Activated CD8-positive, alpha-beta memory T cell treated with anti-CD3 and anti-CD28 coated beads, Interleukin-2, amount 50 U/mL, for 4 hours (primary cell): ENCODE measurements at places on chromosomes 5 and 9.

GRCh38 chr9:85009251-85009650 lies 339.7 kb downstream of the NTRK2 start:
- no peak for DNase-seq

DNA sequence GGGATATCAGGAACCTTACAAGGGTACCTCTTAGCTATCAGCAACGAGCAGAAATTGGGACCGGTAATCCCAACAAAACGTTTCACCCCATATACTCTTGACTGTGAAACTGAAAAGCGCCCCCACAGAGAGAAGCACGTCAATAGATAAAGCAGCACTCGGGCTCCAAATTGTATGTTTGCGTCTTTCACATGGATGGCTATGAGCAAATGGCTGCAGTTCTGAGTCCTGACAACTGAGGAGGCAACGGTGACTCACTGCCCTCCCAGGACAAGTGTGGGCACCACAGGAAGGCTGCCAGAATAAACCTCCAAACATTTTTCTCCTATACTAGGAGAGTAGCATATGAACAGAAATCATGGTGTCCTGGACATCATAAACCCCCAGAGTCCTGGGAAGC lies 36.6 kb downstream of the SEMA4D start:
- peak; percentile 47 for DNase-seq

GRCh38 chr5:179679014-179679674 lies 1.7 kb downstream of the CBY3 start:
- peak; percentile 68 for DNase-seq

- no peak for DNase-seq
Measured at GRCh38 chr5:59517926-59518585, 375.5 kb downstream of the PDE4D start.

GRCh38 chr9:34521406-34522045 lies 1.3 kb downstream of the ENHO start:
- DNase-seq = no peak

GRCh38 chr9:76644171-76644570 lies 120.1 kb upstream of the PCA3 start:
- DNase-seq = no peak

GRCh38 chr5:31096238-31096865 lies 97.1 kb upstream of the CDH6 start:
- DNase-seq = no peak

DNA sequence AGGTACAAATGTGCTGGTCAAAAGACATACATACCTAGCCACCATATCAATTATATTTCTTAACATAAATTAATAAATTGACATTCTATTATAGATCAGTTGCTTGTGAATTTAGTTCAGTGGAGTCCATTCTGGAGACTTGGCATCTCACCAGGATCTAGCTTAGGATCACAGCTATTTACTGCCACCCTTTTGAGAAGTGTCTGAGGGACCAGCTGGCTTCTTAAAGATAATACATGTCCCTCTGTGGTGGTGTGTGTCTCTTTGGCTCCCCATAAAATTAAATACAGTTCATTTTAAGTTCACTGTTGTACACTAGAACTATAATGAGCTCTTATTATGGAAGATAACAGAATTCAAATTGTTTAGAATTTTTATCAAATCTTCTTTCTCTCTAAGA lies 290.7 kb downstream of the PRELID2 start:
- DNase-seq = no peak

DNA sequence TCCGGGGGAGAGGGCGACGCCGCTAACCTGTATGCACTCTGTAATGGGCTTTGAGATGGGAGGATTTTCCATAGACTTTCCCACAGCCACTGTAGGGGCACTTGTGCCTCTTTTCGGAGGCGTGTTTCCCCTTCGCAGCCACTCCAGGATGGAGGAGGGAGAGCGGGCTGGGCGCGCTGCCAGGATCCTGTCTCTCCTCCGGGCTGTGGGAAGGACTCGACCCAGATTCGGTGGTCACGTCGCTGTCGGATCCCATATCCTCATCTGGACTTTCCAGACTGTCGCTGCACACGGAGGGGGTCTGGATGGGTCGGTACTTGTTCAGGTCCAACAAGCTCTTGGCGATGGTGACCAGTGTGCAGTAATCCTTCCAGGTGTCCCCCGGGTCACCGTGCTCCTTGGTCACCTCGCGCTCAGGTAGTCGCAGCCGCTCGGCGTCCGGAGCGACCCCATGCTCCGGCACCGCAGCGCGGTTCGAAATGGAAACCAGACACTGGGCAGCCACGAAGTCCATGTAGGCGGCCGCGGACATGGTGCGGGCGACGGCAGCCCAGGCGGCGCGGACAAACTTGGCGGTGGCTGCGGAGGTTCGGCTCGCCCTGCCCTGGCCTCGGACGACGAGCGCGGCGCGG lies 1.5 kb downstream of the KLF9 start:
- peak; percentile 31 for DNase-seq

DNA sequence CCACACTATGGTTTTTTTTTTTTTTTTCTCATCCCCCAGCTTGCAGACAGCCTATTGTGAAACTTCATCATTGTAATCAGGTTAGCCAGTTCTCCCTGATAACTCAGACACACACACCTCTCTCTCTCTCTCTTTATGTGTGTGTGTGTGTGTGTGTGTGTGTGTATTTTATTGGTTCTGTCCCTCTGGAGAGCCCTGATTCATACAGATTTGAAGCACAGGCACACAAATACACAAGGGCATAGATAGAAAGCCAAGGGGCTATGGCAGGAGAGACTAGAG lies 20.6 kb upstream of the VCAN start:
- no peak for DNase-seq

- DNase-seq = no peak
Measured at GRCh38 chr5:177310757-177311391, 824 bp downstream of the MXD3 start.

GRCh38 chr5:89545626-89546025 lies 662.6 kb upstream of the MEF2C start:
- no peak for DNase-seq

DNA sequence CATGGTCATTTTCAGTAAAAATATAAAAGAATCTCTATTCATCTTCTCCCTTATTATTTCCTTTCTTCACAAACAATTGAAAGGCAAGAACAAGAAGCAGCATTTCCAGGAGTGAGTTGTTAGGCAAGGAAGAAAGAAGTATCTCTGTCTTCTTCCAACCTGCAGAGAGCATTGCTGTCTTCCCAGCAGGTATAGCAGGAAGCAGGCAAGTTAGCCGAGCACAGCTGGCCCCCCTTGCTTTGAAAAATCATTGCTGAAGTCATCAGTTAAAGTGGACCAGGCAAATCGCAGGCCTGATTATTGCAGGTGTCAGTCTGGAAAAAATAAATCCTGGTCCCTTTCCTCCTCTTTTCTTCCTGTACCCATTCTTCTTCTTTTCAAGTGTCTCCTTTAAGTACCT lies 353.1 kb upstream of the BRINP1 start:
- no peak for DNase-seq

GRCh38 chr5:66469684-66470083 lies 126.5 kb upstream of the MAST4 start:
- DNase-seq = no peak

DNA sequence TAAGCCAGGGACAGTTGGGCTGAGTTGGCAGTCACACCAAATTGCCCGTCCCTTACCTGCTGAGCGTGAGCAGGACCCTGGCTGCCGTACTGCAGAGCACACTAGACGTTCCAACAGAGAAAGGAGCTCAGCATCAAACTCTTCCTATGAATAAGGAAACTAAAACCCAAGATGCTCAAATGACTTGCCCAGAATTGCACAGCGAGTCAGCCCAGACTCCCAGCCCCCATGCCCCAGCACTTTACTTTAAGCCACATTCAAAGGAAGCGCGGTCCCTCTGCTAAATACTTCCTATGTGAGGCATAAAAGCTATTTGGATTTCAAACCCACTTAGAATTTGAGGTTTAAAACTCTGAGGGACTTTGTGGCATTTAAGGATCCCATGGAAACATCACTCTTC lies 23.9 kb downstream of the PAX5 start:
- DNase-seq = no peak

DNA sequence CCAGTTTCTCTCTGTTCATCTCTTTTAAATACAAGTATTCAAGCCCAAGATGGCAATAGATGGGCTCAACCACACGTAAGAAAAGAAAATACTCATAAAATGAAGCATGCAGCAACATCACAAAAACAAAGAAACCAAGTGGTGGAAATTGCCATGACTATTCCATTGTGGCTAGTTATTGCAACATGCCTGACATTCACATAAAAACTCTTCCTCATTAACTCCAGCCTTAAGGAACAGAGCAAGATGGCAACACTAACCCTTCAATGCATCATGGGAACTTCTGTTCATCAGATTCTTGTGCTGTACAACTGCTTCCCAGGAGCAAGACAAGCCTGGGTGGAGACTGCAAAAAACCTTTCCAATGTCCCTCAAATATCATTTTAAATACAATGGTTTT lies 1.4 kb upstream of the GLIS3 start:
- no peak for DNase-seq

DNA sequence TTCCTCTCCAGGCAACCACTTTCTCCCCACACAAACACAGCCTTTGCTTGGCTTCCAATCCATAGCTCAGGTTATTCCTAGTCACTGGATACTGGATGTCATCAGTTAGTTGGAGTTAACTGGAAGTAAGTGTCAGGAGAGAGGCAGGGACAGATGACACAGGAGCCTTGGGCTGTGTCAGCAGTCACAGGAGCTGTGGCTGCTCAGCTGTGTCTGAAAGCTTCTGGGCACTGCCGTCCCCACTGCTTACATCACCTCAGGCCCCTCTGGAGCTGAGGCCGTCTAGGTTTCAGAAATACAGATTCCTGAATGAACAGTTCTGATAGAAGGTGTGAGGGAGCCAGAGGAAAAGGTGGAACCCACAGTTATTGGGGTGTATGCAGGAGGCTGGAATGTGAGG lies 17.3 kb upstream of the FAM240B start:
- DNase-seq = no peak

DNA sequence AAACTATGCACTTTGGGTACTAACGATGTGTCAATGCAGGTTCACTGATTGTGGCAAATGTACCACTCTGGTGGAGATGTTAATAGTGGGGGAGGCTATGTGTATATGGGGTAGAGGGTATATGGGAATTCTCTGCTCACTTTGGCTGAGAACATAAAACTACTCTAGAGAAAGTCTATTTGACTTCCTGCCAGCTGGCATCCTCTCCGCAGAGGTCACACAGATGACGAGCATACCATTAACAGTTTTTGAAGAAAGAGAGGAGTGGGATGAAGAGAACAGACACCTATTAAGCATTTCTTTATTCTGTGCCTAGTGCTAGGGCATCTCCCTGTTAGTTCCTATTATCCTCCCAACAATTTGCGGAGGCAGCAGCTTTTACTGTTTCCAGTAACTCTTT lies 58.4 kb upstream of the TRIM32 start:
- no peak for DNase-seq

GRCh38 chr5:22710660-22711059 lies 142.5 kb downstream of the CDH12 start:
- DNase-seq = no peak

DNA sequence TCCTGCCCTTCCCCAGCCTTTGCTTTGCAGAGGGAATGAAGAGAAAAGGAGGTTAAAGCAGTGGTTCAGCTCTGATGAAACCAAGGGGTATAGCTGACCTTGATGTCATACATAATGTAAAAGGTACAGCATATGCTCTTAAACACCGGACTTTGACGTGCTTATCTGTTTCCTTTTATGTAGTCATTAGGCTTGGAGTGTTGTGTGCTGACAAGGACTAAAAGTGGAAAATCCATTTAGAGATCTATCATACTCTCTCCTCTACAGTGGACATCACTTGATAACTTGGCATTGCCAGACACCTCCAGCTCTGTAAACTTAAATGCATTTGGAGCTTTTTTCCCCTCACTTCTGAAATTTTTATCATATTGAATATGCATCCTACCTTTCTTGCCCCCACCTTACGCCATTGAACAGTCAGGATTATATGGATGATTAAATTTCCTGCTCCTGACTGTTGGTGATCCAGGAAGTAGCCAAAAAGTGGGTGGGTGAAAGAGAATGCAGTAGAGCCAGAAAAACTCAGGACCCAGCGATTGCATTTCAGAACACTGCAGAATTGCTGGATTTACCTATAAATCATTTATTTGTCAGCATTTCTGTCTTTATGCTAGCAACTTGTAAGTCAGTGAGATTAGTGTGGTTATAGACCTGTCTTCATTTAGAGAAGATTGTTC lies 4.1 kb downstream of the TNFAIP8 start:
- DNase-seq = no peak

- no peak for DNase-seq
Measured at GRCh38 chr5:65026816-65027548, 258.3 kb downstream of the CWC27 start.

- no peak for DNase-seq
Measured at GRCh38 chr5:156675395-156675794, 174.7 kb upstream of the PPP1R2B start.

DNA sequence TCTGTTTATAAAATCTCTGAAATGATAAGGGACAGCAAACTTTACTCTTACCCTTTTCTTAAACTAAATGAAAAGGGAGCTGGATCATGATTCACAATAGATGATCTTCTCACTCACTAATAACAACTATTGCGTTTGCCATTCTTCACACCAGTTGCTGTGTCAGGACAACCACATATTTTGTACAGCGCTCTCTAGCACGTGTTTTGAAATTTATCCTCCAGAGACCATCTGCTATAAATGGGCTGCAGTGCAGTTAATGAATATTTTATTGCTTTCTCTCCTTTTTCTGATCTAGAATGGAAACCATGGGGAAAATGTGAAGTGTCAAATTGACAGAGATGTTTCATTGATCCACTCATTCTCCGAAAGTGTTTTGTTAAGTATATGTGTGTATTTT lies 258.4 kb upstream of the CCNH start:
- DNase-seq = no peak

DNA sequence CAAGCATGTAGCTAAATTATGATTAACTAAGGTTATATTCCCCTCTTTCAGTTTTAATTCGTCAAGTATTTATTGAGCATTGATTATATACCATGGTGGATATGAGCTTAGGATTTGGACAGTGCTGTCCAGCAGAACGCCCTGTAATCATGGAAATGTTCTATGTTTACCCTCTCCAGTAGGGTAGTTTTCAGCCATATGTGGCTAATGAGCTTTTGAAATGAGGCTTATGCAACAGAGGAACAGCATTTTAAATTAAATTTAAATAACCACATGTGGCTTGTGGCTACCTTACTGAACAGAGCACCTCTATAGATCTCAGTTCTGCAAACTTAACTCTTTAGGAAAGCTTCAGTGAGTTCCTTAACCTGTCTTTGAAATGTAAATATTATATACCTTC lies 59.1 kb downstream of the JMY start:
- no peak for DNase-seq

DNA sequence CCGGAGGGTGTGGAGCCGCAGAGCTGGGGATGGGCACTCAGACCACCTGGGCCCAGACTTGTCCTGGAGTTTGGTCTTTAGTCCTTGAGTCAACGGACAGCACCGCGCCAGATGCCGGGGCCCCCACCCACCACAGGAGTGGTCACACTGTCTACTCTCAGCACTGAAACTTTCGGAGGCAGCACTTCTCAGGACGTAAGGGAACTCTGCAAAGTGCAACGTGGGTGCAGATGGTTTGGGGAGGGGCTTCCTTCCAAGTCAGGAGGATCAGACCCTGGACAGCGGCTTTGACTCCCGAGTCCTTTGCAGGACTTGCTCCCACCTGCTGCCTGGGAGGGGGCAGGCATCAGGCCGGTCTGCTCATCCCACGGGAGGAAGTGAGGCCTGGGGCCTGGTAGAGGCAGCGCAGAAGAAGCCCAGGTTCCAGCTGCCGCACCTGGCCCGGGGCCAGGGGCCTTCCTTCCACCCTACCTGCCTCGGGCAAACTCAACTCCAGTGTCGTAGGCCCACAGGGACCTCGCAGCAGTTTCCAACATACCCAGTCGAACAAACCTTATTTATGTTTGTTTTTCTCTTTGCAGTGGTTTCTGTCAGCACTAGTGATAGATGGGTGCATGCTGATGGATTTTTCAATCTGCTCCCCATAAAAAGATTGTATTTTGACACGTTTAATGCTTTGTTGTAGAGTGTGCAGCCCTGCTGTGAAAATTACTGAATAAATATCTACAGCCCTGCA lies 149.8 kb upstream of the PPP1R26 start:
- DNase-seq = no peak
